ENCODE measurements at places on chromosomes 3 and 15. TPM values are rescaled to one million over a fixed set of nuclear protein-coding genes. Genes with fewer than 3 reads are reported as not detected.

Gene IL5RA
- not detected for total RNA-seq

Gene EEFSEC
- 4.5 TPM for total RNA-seq

Gene CSPG4
- total RNA-seq = 12.4 TPM

Gene CHRNA3
- total RNA-seq = not detected

Gene PLAAT1
- 0.54 TPM for total RNA-seq

Gene HYAL3
- total RNA-seq = 2.2 TPM

Gene NDN
- total RNA-seq = 40.1 TPM

Gene SLC24A5
- total RNA-seq = not detected

Gene VGLL3
- 97.3 TPM for total RNA-seq

Gene RAD51
- total RNA-seq = 8.4 TPM

Gene PLS1
- total RNA-seq = 1.7 TPM

Gene CFAP44
- total RNA-seq = 1.9 TPM

Gene IFT122
- 27.2 TPM for total RNA-seq

Gene RETNLB
- total RNA-seq = not detected

Gene CCR9
- total RNA-seq = not detected

Gene VPS13C
- 32.8 TPM for total RNA-seq
